ENCODE measurements at places on chromosomes 4 and X.

DNA sequence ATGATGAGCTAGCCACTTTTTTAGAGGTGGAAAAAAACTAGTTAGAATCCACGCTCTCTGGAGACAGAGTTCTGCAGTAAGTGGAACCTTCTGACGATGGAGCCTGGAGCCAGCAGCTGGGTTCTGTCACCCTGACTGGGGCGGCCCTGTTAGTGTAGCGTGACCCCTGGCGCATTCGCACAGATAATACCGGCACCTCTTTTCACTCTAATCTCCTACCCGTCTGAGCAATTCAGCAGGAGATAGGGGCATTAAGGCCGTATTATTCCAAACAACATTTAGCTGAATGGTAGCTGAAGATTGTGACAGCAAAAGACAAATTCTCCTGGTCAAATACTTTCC, 292.6 kb downstream of the FBXO8 start:
- no peak for DNase-seq

DNA sequence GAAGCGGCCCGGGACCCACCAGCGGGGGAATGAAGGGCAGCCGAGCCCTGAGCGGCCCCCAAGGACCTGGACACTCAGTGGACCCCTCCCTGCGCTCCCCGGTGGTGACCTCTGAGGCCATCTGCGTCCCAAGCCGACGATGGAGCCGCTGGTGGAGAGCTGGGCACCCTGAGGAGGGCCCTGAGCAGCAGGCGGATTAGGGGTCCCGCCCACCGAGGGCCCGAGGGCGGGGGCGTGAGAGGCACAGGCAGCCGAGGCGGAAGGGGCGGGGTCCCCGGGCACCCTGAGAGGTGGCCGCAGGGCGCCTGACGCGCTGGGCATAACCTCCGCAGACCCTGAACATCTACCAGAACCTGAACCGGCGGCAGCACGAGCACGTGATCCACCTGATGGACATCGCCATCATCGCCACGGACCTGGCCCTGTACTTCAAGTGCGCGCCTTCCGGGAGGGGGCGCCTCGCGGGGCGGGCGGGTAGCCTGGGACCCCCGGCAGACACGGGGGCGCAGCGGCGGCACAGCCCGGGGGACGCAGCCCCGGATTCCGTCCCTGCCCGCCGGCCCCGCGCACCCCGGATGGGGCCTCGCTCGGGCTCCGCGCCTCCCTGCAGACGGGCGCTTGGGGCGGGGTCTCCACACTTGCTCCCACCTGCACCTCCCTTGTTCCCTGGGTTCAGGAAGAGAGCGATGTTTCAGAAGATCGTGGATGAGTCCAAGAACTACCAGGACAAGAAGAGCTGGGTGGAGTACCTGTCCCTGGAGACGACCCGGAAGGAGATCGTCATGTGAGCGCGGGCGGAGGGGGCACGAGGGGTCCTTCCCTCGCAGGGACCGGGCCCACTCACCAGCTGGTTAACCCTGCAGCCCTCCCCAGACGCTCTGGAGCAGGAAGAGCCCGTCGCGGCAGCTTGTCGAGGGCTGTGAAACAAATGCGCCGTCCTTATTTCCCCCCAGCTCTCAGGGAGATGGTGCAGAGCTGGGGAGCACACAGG, 10.3 kb downstream of the ATP5ME start:
- DNase-seq, result no peak

GRCh38 chrX:133796282-133796681, 189.1 kb downstream of the GPC3 start:
- no peak for DNase-seq

DNA sequence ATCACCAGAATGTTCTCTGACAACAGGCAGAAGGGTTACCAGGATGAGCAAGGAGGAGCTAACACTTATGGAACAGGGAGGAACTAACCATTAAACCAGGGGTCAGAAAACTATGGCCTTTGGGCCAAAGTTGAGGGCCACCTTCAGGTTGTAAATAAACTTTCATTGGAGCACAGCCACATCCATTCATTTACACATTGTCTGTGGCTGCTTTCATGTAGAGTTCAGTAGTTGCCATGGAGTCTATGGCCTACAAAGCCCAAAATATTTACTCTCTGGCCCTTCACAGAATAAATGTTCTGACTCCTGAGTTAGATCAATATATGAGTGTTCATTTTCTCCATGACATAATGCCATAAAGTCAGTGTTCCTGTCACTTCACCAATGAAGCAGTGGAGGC, 13.2 kb upstream of the HCCS start:
- no peak for DNase-seq

- DNase-seq, result no peak
These were observed 59.7 kb downstream of the IQCM start for GRCh38 chr4:149755969-149756368.

GRCh38 chr4:40874901-40875300, 125.1 kb downstream of the NSUN7 start:
- no peak for DNase-seq

DNA sequence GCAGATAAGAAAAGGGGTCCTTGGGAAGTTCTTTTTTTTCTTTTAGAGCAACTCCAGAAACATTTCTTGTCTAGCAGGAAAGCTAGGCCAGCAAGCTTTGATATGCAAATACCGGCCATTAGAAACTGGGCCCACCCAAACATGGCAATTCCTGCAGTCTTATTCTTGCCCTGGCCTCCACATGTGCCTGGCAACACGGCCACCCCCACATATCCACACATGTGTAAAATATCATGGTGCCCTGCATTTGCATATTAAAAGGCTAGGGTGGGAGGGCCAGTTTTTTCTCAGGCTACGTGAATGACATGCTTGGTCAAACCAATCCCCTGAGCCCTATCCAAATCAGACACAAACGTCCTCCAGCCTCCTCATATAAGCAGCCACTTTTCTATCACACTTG, 171.7 kb upstream of the ZCCHC13 start:
- no peak for DNase-seq
